ENCODE measurements at places on chromosomes 13 and 19. TPM values are rescaled to one million over a fixed set of nuclear protein-coding genes. Genes with fewer than 3 reads are reported as not detected.

LYL1 gene
- 2.1 TPM for polyA plus RNA-seq

- no peaks in the 10 kb centered on the region for H3K36me3 ChIP-seq
- H3K4me3 ChIP-seq: no peak overlapping the region
These were observed 8.2 kb upstream of the PCDH9 start for GRCh38 chr13:67238277-67238859.

ZSWIM4 gene
- polyA plus RNA-seq: 0.62 TPM

ZNF850 gene
- polyA plus RNA-seq: 0.22 TPM

RNF126 gene
- 94.4 TPM for polyA plus RNA-seq

- H3K4me3 ChIP-seq: peak within 1 kb of the TSS; percentile 97
- H3K27me3 ChIP-seq: peaks cover 11% of the 10 kb centered on the region
- H3K4me1 ChIP-seq: peaks cover 30% of the 10 kb centered on the region
- H3K27ac ChIP-seq: peak within 1 kb of the TSS; percentile 91
These were observed at the start of gene PSMD8 for GRCh38 chr19:38374332-38375097. PSMD8 (plus strand) TSS chr19:38374571; CDS start chr19:38374602, 31 bp downstream.

GRCh38 chr13:112670864-112671263 lies 19.0 kb upstream of the ATP11A start:
- peaks cover 6% of the 10 kb centered on the region for H3K27me3 ChIP-seq
- DNase-seq: no peak
- H3K27ac ChIP-seq: no peak overlapping the region
- H3K36me3 ChIP-seq: no peaks in the 10 kb centered on the region
- H3K4me1 ChIP-seq: no peaks in the 10 kb centered on the region
- no peak overlapping the region for H3K4me3 ChIP-seq

TTC9B gene
- not detected for polyA plus RNA-seq

TSHZ3 gene
- polyA plus RNA-seq: 1.5 TPM

DNA sequence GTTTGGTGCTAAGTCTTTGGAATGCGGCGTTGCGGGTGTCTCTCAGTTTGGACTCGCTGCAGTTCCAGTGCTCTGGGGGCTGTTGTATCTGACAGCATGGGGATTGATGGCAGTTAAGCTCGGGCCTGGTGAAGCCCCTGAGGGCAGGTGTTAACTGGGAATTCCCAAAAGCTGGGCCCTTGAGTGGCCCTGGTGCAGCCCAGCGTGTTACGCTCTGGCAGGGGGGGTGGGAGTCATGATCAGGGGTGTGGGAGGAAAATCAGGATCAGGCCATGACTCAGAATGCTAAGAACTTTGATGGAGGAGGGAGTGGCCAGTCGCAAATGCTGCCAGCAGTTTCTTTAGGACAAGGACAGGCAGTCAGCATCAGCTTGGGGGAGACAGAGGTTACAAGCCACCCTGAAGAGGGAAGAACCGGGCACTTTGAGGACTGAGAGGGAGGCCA lies 19.6 kb downstream of the AP2A1 start:
- H3K27me3 ChIP-seq: no peaks in the 10 kb centered on the region
- no peak overlapping the region for H3K4me3 ChIP-seq
- H3K27ac ChIP-seq: peak overlapping the region; percentile 48

DNA sequence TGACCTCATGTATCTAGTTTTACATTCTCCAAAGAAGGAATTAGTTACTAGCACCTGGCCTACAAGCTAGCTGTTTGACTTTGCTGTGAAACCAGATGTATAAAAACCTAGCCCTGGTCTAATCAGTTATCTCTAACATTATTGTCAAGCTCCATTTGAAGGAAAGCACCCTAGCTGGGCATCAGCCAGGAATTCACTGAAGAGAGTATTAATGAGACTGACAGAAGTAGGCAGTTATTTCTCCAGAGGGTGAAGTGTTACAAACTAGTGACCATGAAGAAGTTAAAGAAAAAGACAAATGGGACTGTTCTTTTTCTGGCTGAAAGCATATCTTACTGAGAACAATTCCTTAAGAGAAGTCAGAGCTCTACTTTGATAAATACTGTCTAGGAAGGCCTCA lies 2529.3 kb upstream of the PCDH20 start:
- peaks cover 1% of the 10 kb centered on the region for H3K27me3 ChIP-seq
- H3K4me3 ChIP-seq: no peak overlapping the region
- H3K36me3 ChIP-seq: no peaks in the 10 kb centered on the region
- H3K27ac ChIP-seq: no peak overlapping the region
- H3K4me1 ChIP-seq: no peaks in the 10 kb centered on the region

- H3K36me3 ChIP-seq: no peaks in the 10 kb centered on the region
- no peak overlapping the region for H3K27ac ChIP-seq
- no peak for DNase-seq
- no peak overlapping the region for H3K4me3 ChIP-seq
- no peaks in the 10 kb centered on the region for H3K4me1 ChIP-seq
- H3K27me3 ChIP-seq: peaks cover 2% of the 10 kb centered on the region
These were observed 538.7 kb upstream of the SGCG start for GRCh38 chr13:22642088-22642487.

CFD gene
- polyA plus RNA-seq: 4.1 TPM

GRCh38 chr19:4692251-4693077 lies 22.3 kb upstream of the MYDGF start:
- H3K4me3 ChIP-seq: no peak overlapping the region
- DNase-seq: no peak
- peaks cover 10% of the 10 kb centered on the region for H3K36me3 ChIP-seq
- H3K27ac ChIP-seq: no peak overlapping the region

DNA sequence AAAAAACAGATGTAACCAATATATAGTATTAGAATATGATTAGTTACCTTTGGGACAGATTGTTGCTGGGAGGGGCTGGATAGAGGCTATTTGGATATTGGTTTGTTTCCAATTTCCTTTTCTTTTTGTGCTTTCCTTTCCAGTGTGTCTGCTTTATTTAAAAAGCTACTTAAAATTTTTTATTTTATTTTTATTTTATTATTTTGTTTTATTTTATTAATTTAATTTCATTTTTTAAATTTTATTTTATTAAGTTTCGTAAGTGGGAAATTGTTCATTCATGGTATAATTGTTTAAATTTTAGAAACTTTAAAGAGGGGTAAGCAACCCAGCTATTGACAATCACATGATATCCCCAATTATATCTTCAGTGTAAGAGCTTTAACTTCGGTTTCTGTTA lies 2077.0 kb upstream of the PCDH20 start:
- no peak overlapping the region for H3K27ac ChIP-seq
- H3K36me3 ChIP-seq: no peaks in the 10 kb centered on the region
- no peak for DNase-seq

IRGC gene
- not detected for polyA plus RNA-seq

DNA sequence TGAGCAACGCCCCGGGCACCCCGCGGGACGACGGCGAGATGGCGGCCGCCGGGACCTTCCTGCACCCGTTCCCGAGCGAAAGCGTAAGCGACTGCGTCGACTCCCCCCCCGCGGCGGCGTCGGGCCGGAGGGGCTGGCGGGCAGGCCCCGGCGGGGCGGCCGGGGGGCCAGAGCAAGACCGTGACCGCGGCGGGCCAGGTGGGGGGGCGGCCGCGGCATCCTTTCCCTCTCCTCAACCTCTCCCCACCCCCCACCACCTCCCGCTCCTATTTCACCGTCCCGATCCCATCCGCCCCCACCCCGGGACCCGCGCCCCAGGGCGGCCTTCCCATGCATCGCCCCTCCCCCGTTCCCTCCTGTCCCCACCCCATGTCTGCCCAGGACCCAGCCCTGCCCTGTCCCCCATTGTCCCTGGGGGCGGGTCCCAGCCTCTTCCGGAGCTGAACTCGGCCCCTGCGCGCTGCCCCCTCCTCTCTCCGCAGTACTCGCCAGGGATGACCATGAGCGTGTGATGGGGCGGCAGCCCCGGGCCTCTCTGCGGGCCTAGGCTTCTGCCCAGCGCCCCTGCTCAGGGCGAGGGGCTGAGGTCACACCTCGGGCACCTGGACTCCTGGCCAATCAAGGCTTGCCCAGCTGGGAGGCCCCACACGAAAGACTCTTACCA lies 4.1 kb downstream of the ISYNA1 start:
- H3K27me3 ChIP-seq: peaks cover 6% of the 10 kb centered on the region
- no peak for DNase-seq

DNA sequence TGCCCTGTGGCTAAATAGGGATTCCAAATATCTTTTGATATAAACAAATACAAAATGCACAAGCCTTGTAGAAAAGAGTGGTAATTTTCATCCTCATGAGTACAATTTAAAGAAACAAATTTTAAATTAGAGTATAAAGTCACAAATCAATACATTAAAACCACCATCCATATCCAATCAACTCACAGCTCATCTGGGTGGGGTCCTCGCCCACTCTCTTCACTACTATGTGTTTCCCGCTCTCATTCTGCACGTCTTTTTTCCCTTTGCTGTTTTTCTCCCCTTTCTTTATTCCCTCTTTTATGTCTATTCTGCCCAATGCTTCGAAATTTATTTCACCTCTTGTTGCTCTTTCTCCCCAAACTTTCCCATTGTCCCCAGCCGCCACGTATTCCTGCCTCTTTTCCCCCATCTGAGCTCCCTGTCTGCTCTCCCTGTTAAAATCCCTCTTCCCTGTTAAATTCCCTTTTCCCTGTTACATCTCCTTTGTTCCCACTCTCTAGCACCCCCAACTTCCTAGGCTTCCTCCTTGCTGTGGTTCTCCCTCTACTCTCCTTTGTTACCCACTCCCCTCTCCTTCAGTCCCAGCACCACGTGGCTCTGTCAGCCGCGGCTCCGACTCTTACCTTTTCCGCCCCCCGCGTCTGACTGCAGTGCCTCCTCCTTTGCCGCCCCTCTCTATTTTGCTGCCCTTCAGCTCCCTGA lies 1.3 kb downstream of the ZNF616 start:
- peaks cover 23% of the 10 kb centered on the region for H3K36me3 ChIP-seq
- peak overlapping the region; percentile 98 for H3K4me3 ChIP-seq
- peaks cover 5% of the 10 kb centered on the region for H3K27me3 ChIP-seq
- H3K4me1 ChIP-seq: peaks cover 41% of the 10 kb centered on the region
- peak overlapping the region; percentile 90 for H3K27ac ChIP-seq

- H3K27ac ChIP-seq: no peak overlapping the region
- H3K4me1 ChIP-seq: no peaks in the 10 kb centered on the region
- no peaks in the 10 kb centered on the region for H3K27me3 ChIP-seq
These were observed 191.0 kb downstream of the SHISA2 start for GRCh38 chr13:25860862-25861261.

GRCh38 chr19:3270902-3271301 lies 46.4 kb downstream of the CELF5 start:
- DNase-seq: no peak
- H3K36me3 ChIP-seq: no peaks in the 10 kb centered on the region
- peaks cover 10% of the 10 kb centered on the region for H3K4me1 ChIP-seq
- H3K4me3 ChIP-seq: no peak overlapping the region
- H3K27ac ChIP-seq: no peak overlapping the region

ZNF492 gene
- polyA plus RNA-seq: 0.08 TPM

All from immature natural killer cell (primary cell).